ENCODE measurements at places on chromosomes 6 and 20.

- no peak for DNase-seq
Measured at GRCh38 chr6:28789553-28790083, 134.2 kb downstream of the TRIM27 start.

GRCh38 chr6:36904851-36905393 lies 19.2 kb downstream of the C6orf89 start:
- no peak for DNase-seq

GRCh38 chr20:63102721-63103375 lies 96.1 kb upstream of the BHLHE23 start:
- DNase-seq = peak; percentile 48

GRCh38 chr6:10578723-10579122 lies 57.6 kb downstream of the GCNT2 start:
- DNase-seq = no peak

GRCh38 chr6:136148523-136148922 lies 101.6 kb downstream of the MTFR2 start:
- DNase-seq = no peak

DNA sequence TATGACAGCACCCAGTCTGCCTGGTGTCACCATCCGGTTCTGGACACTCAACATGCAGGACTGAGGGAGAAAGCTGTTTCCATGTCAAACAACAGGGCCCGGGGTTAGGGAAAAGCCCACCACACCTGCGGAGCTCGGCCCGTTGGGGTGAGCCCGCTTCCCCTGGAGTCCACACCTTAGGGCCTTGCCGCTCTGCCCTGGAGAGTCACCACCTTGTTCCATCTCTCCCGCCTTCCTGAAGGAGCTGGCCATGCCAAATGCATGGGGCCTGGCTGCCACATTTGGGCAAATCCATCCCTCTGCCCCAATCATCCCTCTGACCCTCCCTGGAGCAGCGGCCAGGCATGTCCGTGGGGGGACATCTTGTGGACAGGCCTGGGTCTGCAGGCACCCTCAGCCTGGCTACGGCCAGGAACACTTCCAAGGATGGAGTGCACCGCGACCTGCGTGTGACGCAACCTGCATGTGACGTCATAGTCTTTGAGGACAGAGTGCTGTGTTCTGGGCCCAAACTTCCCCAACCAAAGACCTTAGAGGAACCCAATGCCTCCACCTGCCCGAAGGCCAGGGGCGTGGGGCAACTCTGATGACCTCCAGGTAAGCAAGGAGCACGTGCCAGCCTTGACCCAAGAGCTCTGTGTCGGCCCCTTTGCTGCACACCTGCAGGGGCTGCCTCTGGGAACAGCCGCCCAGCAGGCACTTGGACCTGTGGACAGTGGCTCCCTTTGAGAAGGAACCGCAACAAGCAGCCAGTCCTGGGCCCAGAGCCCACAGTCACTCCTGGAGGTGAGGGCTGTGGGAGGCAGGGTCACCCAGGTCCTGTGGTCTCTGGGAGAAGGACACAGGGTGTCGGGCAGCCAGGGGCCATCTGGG lies 1.7 kb downstream of the CABLES2 start:
- no peak for DNase-seq

DNA sequence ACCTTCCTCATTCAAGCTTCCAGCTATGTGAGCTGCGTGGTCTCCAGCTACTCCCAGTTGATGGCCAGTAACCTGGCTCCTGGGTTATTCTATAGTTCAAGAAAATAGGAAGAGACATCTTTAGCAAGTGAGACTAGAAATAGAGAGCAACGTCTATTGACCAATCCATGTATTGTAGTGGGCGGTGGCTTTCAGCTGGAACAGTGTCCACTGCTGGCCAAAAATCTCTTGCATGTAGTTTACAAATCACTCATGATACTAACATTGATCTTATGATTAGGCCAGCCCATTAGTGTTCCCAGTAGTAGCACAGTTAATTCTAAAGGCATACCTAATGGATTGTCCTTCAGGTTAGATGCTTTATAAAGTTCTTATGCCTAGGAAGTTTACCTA lies 58.9 kb upstream of the SCP2D1 start:
- DNase-seq = no peak

DNA sequence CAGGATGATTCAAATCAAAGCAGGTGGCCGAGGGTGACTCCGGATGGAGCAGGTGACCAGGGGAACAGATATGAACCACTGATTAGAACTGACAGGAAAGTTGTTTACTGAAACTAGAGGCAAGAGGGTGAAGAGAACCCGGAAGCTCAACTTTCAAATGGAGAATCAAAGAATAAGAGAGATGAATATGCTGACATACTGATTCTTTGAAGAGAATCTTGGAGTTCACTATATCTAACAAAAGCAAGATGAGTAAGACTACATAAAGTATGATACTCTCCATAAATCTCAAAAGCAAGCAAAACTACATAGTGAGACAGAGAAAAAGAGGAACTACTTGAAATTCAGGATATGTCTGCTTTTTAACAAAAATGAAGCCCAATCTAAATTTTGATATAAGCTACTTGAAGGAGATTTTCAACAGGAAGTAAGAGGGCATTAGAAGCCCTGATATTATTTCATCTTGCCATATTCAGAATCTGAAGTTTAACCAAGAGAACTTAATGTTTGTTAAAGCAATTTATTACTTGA lies 4.0 kb upstream of the UBD start:
- DNase-seq = no peak

- no peak for DNase-seq
Measured at GRCh38 chr20:528923-529604, 14.5 kb downstream of the CSNK2A1 start.

DNA sequence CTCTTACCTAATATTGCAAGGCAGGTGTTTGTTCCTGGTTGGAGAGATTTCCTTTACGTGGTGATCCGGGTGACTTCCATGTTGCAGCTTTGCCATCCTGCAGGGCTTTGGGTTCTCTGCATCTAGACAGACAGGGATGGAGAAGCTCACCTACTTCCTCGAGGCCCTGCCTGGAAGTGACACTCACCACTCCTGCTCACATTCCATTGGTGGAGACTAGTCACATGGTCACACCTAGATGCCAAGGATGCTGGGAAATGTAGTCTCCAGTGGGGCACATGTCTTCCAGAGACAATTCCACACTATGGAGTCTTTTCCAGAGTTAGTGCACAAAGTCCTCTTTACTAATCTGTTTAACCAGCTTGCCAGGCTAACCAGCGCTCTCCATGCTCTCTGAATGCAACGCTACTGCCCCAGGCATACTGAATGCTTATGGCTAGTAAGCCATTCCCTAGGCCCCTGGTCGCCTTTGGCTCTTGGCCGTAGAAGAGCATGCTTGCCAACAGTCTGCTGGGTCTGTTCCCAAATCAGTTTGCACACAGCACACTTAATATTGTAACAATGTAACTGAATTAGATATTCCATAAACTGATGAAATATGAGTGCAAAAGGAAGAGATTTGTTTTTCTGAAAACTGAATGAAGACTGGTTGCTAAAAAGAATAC lies 6.7 kb upstream of the KCNK15 start:
- no peak for DNase-seq

DNA sequence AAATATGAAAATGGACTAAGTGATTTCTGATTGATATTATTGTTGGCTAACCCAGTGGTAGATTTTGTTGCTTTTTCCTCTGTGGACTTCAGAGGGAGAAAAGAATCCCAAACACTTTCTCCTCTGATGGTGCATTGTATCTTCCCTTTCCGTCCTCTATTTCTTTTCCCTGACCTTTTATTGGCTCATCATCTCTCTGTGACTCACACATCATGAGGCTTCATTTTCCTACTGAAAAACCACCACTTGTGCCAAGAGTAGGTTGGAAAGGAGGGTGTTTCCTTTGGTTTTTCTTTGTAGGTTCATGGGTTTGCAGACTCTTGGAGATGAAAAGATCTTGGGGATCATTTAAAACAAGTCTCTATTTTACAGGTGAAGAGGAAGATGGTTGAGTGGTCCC lies 311.7 kb upstream of the JAG1 start:
- DNase-seq = no peak

DNA sequence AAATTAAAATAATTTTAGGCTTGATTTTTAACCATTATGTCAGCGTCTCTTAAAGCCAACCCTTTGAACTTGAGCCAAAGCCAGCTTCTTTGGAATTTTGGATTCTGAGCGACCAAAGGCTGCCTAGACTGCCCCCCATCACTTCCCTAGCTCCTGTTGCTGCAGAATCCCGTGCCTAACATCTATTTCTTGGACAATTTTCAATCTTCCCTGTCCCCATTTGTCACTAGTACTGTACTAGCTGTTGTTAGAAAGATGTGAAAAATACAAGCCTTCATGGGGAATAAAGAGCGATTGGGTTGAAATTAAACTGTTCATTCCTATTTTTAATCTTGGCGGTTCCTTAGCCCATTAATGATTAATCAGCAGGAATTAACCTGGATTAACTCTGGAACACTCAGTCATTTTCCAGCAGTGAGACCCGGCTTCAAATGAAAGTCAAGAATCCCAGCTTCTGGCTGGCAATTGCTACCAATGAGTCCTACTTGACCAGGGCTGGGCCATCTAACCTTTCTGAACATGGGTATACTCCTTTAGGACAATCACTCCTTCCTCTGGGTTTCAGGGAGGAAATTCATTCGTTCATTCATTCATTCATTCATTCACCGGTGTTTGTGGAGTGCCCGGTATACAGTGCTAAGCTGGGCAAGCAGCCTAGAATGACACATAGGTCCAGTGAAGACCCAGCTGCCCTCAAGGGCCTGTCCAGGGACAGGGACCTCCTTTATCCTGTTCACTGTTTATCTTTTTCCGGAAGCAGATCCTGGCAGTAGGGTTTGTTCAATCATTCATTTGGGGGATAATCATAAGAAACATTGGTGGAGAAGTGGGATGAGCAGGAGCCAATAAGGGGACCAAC lies 1.4 kb upstream of the RRBP1 start:
- no peak for DNase-seq

DNA sequence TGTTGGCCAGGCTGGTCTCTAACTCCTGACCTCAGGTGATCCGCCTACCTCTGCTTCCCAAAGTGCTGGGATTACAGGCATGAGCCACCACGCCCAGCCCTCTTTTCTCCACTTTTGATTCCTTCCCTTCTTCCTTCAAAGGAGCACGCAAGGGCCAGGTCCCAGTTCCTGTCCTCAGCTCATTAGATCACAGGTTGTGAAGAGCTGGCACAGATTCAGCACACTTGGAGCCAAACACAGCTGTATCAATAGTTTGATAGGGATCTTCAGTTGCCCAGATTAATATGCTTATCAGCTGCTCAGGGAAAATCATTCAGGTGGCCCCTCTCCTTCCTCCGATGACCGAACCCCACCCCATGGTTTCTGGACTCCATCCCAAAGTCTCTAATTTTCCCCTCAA lies 14.4 kb upstream of the SLC22A23 start:
- DNase-seq = no peak

GRCh38 chr6:72984981-72985665 lies 240.2 kb downstream of the KHDC1L start:
- DNase-seq = no peak

GRCh38 chr20:41716911-41717310 lies 98.7 kb upstream of the CHD6 start:
- no peak for DNase-seq

Measured in activated gamma-delta T cell (primary cell).